ENCODE measurements at places on chromosomes 7 and 10.

GRCh38 chr7:32145911-32146310 is 75.7 kb upstream of the PDE1C start:
- DNase-seq = no peak

GRCh38 chr7:66741710-66742049 is 1.1 kb downstream of the RABGEF1 start:
- no peak for DNase-seq

DNA sequence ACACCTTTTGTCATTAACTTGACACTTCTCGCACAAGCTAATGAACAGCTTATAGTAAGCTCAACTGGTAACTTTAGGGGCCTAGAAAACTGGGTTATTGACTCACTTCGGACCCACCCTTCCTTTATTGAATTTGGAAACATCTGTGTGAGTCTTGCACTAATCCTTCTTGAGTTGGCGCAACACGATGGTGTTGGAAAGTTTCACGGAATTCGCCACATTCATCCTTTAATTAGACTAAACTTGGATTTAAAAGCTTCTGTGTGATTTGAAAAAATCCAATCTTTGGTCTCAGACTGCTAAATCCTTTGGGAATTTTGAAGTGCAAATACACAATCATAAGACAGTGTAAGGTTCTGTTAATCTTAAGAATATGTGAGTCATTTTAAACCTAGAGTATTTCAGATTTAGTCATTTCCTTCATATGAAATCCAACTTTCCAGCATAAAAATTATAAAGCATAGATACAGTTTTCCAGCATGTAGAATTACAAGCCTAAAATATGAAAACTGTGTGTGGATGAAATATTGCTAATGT is 15.1 kb downstream of the FZD8 start:
- DNase-seq = no peak

GRCh38 chr10:15879663-15880062 is 19.4 kb upstream of the MINDY3 start:
- DNase-seq = peak; percentile 48

DNA sequence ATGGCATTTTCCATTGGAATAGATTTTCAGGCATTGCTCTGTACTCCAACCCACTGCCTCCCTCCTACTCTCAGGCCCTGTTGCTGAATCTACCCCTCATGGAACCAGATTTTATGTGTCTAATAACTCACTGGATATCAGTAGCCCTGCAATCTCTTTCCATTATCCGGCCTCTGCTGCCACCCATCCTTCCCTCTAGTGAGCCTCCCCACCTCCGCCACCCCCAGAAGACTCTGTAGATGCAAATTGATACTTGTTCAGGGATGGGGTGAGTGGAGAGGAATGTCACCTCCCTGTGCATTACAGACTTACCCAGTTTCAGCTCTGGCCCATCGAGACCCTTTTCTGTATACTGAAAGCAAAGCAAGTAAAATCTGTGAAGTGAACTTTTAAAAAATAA is 52.3 kb upstream of the PHYHIPL start:
- no peak for DNase-seq

DNA sequence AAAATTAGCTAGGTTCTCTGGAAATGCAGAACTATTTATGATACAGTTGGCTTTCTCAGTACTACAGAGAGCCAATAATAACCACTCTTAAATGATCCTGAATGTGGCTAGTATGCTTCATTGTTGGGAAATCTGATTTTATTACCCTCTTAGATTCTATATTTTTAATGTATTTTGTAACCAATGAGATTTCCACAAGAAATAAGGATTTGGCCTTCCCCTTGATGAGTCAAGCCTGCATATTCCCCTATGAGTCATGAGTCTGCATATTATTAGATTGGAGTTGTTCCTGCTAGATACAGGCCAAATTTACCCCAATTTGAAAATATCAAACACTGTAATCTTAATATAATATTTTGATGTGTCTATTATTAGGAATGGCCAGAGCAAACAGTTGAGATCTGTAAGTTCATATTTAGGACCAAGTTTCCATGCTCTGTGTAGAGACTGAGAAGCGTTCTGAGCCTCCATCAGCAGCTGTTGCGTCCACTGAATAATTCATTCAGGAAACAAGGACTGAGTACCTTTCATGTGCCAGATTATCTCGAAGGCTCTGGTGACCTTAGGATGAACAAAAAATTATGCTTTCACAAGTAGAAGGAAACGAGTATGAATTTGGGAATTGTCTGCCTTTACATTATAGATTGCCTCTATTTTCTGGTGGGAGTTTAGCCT is 793.4 kb downstream of the NRG3 start:
- no peak for DNase-seq

GRCh38 chr10:118908557-118909256 is 120.8 kb upstream of the NANOS1 start:
- DNase-seq = no peak

GRCh38 chr7:30068117-30068516 is 39.9 kb downstream of the PLEKHA8 start:
- DNase-seq = no peak

- no peak for DNase-seq
These were observed 48.5 kb upstream of the ADGRA1 start for GRCh38 chr10:133039107-133039802.

DNA sequence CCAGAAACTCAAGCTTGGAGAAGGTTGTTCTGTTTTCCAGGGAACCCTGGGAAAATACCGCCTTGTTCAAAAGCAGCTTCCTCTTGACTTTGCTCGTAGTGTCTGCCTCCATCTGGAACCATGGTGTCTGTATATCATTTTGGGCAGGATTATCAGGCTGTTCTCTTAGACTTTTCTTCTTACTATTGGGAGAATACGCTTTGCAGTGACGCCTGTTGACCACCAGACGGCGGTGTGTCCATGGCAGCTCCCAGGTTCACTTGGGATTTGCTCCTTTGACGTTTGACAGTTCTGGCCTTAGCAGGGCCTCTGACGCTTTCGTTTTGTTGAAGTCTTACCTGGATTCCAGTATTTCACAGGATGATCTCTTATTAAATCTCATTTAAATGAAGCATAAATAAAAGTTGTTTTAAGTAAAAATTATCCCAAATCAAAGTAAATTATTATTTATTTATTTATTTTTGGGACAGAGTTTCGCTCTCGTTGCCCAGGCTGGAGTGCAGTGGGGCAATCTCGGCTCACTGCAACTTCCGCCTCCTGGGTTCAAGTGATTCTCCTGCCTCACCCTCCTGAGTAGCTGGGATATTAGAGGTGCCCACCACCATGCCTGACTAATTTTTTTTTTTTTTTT is 41.8 kb upstream of the GJD4 start:
- peak; percentile 57 for DNase-seq

DNA sequence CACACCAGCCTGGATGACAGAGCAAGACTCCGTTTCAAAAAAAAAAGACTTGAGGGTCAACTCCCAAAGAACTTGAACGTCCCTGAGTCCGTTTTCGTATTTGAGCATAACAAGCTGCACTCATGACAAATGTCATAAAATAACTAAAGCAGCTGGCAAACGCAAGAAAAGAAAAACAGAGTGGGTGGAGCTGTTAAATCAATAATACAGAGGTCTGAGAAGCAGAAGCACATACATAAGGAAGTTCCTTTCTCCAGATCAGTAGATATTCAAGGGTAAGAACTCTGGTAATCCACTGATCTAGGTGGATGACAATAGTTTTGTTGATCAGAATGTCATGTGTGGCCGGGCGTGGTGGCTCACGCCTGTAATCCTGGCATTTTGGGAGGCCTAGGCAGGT is 150.1 kb downstream of the FAM107B start:
- no peak for DNase-seq

DNA sequence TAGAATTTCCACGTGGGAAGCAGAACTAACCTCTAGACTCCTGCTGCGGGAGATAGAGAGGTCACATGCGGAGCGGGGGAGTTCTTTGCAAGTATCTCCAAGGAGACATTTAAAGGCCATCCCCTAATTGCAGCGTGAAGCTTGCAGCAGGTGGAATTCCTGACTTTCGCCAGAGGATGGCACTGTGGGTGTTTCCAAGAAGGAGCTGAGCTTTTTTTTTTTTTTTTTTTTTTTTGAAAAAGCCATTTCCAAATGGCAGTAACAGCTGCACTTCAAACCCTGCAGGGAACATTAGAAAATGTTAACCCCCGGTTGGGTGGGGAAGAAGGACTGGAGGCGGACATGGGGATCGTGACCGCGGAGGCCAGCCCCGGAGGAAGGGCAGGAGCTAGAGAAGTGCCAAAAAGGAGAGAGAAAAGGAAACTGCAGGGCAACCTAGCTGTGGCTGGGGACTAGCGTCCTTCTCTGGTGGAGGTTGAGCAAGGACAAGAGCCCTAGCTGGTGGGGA is 487.7 kb downstream of the TYW1 start:
- DNase-seq = peak; percentile 74

- no peak for DNase-seq
These were observed 5.3 kb downstream of the VAX1 start for GRCh38 chr10:117132751-117133231.

DNA sequence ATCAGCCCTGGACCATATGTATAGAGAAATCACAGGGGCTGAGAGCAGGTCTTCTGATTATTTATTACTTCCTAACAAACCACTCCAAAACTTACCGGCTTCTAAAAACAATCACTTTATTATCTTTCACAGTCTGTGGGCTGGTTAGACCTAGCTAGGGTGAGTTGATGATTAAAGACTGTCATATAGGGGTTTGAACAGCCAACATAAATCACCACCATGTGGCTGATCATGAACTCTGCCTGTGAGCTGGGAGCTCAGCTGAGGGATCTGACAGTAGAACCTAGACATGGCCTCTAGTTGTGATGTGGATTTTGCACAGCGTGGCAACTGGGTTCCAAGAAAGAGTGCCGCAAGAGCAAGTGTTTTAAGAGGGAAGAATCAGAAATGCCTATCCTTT is 305.4 kb downstream of the CSTF2T start:
- DNase-seq = no peak

DNA sequence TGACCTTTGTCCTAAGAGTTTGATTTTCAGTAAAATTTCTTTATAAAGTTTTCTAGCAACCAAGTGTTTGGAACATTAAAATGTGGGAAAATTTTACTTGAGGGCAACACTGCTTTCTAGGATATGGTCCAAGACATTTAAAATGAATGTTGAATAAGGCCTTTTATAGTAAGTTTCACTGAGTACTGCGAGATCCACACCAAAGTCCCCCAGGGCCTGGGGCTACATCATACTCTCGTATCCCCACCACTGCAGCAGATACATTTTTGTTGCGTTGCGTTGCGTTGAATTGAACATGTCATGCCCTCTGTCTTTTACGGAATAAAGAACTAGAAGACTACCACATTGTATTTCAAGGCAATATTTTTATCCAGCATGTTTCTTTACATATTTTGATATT is 44.5 kb downstream of the PRTFDC1 start:
- DNase-seq = no peak

- DNase-seq = no peak
These were observed 65.7 kb downstream of the CRTAC1 start for GRCh38 chr10:97964748-97965147.

DNA sequence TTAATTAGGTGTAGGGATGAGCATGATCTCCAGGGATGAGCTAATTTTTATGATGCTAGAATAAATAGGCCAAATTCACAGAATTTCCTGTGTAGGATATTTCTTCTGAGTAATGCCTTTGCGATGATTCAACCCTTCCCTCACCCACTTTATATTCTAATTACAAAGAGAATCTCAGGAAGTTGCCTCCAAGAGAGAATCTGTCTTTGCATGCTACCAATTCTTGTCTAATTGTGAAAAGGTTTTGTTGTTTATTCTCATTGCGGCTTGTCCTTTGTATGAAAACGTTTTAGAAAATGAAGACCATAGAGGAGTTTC is 6.3 kb downstream of the C7orf57 start:
- DNase-seq = peak; percentile 74

- no peak for DNase-seq
These were observed 232.2 kb upstream of the NPSR1 start for GRCh38 chr7:34425631-34426384.

DNA sequence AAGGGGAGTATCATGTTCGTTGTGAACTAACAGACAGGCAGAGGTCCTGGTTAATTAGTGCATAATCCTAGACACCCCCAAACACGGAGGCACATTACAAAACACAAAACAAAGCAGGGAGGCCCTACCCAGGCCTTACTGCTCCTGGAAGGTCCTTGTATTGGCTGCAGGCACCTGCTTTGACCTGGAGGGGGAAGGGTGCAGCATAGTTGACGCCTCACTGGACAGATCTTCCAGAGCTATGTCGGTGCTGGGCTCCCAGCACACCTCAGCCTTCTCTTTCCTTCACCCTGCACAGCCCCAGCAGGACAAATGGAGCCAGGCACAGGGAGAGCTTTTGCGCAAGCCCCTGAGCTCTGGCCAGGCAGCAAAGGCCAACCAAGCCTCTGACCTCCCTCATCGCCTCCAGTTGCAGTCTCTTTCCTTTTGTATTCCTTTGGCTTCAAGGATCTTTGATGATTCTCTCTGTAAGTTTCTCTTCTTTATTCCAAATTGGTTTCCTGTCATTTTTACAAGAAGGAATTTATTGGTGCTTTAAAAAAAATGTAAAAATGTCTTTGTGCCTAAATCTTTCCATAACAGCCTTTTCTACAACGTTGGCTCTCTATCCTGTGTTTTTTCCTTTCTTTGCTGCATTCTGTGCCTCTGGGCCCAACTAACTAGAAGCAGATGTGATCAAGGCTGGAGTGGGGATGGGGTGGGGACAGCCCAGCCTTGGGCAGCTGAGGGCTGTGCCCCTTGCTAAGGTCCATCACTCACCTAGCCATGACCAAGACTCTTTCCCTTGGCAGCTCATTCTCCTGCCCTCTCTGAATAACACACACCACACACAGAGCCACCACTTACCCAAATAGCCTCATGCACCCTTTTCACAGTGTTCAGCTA is 317.1 kb upstream of the NPVF start:
- DNase-seq = no peak

GRCh38 chr10:73161079-73161478 is 6.7 kb downstream of the ECD start:
- no peak for DNase-seq

DNA sequence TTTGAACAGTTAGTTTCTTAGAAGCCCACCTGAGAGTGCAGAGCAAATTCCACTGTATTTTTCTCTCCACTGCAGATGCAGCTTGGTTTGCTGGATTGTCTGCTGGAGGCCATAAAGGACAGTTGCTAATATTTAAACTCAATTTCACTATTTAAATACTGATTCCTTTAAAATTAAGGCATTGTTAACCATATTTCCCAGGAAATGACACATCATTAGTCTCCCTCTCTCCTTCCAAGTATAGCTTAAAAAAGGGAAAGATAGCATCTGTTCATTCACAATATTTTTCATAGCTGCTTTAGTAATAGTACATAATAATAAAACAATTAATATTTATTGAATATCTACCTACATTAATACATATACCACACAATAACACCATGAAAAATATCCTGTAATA is 252.9 kb downstream of the HGF start:
- no peak for DNase-seq

DNA sequence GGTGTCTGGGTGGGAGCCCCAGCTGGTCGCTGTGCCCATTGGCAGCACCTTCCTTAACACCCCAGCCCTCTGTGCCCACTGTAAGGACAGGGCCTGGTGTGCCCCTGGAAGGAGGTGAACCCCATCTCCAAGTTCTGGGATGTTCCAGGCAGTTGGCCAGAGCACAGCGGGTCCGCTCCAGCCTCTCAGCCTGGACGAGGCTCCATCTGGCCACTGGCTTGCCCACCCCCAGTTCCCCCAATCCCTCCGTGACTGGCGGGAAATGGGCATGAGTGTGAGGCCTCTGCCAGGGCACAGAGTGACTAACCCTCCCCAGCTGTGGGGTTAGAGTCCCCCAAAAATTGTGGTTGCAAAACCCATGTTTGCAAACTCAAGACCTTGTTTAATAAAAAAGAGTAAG is 15.6 kb downstream of the GRIFIN start:
- DNase-seq = no peak

- peak; percentile 97 for DNase-seq
These were observed 17.2 kb upstream of the PSAP start for GRCh38 chr10:71868192-71868697.

All from suppressor macrophage treated with lipopolysaccharide for 1 hour (primary cell).